ENCODE measurements at places on chromosomes 3 and 15.

GRCh38 chr3:154568064-154568463 is 138.1 kb upstream of the GPR149 start:
- DNase-seq = no peak

DNA sequence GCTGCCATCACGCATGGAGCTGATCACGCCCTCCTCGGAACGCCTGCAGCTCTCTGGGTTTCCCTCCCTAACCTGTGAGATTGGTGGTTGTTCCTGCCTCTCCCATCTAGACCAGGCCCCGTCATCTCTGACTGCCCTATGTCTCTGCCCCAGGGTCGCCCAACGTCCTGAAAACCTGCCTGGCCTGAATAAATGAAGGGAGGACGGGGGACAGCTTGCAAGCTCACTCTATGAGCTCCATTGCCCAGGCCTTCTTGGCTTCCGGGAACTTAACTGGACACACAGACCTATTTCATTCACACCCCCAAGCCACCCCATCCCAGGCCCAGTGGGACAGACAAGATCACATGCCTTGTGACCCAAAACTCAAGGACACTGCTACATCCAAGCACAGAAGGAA is 274.2 kb downstream of the XXYLT1 start:
- DNase-seq = no peak

- DNase-seq = no peak
Observed at GRCh38 chr3:183313351-183313750, 60.3 kb downstream of the B3GNT5 start.

DNA sequence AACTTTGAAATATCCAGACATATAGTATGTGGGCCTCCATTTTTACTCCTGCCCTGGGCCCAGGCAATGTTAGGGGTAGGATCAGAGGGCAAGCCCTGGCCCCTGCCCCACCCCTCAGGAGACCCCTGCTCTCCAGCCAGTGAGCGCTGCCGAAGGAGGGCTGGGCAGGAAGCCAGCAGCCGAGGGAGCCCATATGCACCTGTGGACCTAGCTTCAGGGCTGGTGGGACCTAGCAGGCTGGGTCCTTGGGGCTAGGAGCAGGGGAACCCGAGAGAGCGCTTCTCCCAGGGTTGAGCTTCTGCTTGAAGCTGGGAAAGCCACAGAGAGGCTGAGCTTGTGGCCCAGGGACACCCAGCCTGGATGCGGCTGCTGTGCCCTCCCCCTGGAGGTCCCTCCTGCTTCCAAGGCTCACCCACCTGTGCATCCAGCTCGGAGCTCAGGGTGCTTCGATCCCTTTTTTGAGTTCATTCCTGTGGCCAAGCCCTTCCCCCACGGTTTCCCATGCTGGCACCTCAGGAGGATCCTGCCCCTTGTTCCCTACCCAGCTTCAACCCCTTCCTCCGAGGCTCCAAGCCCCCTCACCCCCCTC is 21.0 kb upstream of the CYP11A1 start:
- no peak for DNase-seq

- no peak for DNase-seq
Observed at GRCh38 chr15:49122541-49123062, 32.8 kb downstream of the COPS2 start.

Measured in renal pelvis (tissue), 12 donors.